ENCODE measurements at places on chromosomes 12 and 14.

DNA sequence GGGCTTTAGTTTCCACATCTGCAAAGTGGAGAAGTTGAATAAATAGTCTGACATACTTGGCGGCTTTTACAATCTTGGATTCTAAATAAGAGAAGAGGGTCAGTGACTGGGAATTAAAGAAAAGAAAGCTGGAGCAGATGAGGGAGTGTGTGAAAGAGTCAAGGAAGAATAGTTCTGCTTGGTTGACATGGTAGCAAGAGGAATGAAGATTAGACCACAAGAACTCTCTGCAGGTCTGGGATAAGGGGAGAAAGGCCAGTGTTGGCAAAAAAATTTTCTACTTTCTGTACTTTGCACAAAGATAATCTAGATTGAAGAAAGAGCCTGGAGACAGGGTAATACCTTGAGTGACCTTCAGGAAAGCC, 5.9 kb downstream of the ITGB7 start:
- DNase-seq = no peak

GRCh38 chr14:61584331-61584741, 111.0 kb upstream of the HIF1A start:
- no peak for DNase-seq

GRCh38 chr14:77883131-77883846, 83.4 kb downstream of the ADCK1 start:
- DNase-seq = no peak

- DNase-seq = no peak
Measured at GRCh38 chr14:105495990-105496830, 5.2 kb downstream of the TEDC1 start.

GRCh38 chr14:100219126-100219785, 19.7 kb upstream of the YY1 start:
- DNase-seq = no peak

DNA sequence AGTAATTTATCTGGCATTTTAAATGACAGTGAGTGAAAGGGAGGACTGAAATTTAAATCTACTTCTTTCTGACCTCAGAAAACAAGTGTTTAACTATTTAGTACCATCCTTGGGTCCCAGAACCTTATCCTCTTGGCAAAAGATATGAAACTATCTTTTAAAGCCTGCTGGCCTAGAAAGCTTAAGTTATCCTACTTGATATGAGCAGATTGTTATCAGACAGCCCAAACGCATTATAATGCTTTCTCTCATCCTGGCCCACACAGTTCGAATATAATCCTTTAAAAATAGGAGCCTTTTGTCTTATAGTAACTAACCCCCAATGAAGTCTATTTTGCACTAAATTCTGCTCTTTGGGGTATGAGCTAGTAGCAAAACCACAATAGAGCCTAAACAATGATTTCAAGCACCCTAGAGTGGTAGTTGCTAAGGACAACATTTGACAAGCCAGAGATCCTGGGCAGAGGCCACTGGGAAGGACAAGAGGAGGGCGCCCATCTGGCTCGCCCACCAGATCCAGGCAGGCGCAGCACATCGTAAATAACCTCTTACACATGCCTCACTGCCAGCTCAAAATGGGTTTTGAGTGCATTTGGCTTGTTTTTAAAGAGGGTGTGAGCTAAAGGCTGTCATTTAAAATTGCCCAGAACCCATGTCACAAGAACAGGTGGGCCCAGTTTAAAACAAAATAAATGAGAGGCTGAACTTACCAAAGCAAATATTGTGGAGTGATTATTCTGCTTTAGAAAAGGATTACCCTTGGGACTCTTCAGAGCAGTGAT, 37.7 kb upstream of the CRY1 start:
- DNase-seq = no peak

- DNase-seq = no peak
Measured at GRCh38 chr14:73678698-73679097, 33.9 kb downstream of the DNAL1 start.

GRCh38 chr12:65832217-65832616, 7.9 kb downstream of the HMGA2 start:
- DNase-seq = no peak

DNA sequence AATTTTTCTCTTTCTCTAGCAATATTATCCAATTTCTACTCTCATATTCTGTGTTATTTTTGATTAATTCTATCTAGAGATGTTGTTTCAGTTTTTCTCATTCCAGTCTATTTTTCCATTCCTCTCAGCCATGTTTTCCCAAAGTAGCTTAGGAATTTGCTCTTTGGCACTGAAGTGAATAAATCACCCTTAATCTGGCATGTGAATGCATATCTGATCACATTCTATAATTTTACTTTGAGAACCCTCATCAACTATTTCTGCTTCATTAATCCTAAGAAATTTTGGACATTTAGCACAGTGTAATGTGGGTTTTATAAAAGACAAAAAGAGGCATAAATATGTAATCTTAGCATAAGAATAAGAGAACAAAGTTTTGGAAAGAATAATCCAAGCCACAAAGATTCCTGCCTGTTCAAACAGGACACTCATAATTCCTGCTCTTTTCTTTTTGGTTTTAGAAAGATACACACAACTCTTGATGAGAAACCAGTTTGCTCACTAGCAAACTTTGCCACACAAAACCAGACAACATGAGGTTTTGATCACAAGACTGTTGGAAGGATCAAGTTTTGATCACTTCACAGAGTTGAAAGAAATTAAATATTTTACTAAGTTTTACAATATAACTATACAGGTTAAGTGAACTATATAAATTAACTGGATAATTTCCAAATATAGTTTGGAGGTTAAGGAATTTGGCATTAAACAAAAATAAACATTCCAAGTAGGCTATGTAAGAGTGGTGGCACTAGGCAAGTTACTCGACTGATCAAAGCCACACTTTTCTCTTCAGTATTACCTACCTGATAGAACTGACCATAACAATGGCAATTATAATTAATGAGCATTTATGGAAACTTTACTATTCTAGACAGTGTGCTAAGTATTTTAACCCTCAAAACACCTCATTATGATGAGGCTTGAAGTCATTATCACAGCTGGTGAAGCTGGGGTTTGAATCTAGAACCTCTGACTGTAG, 226.6 kb upstream of the TMTC1 start:
- DNase-seq = no peak

DNA sequence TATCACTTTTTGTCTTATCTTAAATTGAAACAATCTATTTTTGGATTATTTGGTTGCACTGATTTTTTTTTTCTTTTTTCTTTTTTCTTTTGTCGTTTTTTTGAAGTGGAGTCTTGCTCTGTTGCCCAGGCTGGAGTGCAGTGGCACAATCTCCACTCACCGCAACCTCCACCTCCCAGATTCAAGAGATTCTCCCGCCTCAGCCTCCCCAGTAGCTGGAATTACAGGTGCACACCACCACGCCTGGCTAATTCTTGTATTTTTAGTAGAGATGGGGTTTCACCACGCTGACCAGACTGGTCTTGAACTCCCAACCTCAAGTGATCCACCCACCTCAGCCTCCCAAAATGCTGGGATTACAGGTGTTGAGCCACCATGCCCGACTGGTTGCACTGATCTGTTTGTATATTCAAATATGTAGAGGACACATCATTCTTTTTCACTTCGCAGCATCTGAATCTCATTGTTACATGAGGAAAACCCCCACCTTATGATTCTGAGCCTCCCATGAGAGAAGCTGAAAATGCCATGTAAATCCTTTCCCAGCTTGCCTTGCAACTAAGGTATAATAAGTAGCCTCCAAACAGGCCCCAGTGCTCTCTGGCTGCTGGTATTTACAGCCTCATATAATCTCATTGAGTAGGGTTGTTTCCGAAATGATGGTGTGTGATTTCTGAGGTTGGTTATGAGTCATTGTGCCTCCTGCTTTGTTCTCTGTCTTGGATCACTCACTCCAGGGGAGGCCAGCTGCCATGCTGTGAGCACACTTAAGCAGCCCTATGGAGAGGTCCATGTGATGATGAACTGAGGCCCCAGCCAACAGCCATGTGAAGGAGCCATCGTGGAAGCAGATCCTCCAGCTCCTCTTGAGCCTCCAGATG, 5.2 kb upstream of the HSP90B1 start:
- peak; percentile 4 for DNase-seq

DNA sequence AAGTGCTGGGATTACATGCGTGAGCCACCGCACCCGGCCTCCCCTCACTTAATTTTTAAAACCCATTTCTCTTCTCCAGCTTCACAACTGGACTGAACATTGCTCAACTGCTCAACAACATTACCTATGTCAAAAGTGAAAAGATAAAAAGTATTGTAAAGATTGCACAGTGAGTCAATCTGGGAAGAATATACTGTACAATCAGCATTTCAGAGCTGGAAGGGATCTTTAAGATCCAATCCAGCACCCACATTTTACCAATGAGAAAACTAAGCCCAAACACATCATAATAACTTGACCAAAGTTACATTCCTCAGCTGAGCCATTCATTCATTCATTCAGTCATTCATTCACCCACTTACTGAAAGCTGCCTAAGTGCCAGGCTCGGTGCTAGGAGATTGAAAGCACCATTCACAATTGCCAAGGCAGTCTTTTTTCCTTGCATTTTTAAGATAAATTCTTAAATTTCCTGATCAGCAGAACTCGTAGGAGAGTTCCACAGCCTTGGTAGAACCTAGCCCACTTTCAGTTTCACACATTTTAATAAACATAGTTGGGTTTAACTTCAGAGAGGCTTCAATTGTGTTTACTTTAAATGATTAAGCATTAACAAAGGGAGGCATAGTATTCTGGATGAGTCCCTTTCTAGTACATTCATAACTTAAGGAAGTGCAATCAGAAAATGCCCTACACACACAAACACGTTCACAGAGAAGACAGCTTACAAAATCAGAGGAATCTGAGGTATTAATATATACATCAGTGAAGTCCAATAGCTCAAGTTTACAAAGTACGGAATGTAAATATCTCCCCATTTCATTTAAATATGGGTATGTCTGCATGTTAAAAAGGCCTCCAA, 3.0 kb downstream of the GALNT4 start:
- DNase-seq = no peak

DNA sequence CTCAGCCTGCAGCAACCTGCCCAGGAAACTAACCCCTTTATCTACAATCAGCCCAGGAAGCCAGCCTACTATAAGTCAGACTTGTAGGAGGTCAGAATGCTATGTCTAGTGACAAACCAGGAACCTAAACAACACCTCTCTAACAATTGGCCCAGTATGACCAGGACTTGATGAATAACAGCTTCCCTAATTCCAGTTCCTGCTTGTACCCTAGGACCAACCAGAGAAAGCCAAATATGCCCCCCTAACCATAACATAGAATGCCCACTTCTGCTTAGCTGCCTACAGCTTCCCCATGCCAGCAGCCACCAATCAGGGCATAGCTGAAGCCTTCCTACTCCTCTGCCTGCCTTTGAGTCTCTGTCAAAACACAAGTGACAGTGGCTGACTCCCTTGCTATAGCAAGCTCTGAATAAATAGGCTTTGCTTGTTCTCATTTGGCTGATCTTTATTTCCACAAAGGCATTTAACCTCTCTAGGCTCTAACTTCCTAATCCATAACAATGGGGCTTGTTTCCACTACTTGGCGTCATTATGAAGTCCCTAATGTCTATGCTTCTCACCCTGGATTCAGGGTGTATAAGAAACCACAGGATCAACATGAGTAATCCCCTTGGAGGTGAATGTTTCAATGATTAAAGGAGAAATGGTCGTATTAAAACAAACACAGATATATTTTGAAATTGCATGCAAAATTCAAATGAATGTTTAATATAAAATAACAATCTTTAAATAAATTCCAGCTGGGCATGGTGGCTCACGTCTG, 220.2 kb downstream of the ANO6 start:
- DNase-seq = no peak

DNA sequence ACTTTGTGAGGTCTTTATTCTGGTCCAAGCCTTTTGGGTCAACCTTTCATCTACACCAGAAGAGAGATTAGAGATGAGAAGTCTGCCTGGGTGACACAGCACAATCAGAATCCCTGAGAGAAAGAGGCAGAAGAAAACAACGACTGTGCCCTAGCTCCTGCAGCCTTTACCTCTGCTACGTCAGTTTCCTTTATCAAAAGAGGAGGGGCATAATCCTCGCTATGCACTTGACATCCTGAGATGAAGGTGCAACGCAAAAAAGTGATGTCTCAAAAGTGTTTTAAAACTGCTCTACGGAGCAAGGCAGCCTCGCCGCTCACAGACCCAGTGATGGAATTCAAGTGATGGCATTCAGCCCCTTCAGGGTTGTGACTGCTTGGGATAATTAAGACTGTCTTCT, 21.7 kb downstream of the ZDHHC22 start:
- no peak for DNase-seq

DNA sequence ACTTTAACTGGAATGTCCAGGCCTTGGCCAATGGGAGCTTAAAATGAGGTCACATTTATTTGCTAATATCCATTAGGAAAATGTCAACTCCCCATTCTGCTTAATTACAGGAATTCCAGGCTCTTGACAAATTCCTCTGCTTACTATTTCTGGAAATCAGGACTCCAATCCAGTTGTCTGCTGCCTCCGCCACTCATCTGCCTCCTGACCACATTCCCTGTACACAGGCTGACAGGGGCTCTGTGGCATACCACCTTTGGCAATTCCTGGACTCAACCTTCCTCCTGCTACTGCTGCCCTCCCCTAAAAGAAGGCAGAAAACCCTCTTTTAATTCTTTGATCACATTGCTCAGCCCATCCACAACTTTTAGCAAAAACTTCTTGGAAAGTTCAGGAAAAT, 37.9 kb downstream of the KICS2 start:
- no peak for DNase-seq
